NCI-H2081 treated with DMSO at 0.1 percent for 48 hours (cell line): ENCODE measurements at places on chromosomes 5 and 9.

- no peak for DNase-seq
These were observed 115.4 kb downstream of the HSD17B3 start for GRCh38 chr9:96186591-96187011.

GRCh38 chr5:152116934-152117333, 192.3 kb upstream of the GLRA1 start:
- DNase-seq: no peak

DNA sequence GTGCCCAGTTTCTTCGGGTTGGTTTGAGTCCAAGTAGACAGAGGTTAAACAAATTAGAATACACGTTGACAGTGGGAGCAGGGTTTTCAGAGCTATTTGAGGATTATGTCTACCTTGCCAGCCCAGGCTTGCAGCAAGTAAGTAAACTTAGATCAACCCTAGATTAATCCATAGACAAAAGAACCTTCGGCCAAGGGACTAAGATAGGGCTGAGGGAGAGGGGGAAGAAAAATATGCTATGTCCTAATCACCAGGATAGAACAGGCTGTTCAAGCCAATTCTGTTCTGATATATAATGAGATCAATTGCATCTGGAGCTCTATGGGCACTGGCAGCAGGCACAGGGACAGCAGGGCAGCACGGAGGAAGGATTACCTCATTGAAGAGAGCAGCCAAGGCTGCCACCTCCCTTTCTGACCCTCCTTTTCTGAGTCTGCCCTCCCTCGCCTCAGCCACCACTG, 377.7 kb downstream of the PIK3R1 start:
- no peak for DNase-seq

DNA sequence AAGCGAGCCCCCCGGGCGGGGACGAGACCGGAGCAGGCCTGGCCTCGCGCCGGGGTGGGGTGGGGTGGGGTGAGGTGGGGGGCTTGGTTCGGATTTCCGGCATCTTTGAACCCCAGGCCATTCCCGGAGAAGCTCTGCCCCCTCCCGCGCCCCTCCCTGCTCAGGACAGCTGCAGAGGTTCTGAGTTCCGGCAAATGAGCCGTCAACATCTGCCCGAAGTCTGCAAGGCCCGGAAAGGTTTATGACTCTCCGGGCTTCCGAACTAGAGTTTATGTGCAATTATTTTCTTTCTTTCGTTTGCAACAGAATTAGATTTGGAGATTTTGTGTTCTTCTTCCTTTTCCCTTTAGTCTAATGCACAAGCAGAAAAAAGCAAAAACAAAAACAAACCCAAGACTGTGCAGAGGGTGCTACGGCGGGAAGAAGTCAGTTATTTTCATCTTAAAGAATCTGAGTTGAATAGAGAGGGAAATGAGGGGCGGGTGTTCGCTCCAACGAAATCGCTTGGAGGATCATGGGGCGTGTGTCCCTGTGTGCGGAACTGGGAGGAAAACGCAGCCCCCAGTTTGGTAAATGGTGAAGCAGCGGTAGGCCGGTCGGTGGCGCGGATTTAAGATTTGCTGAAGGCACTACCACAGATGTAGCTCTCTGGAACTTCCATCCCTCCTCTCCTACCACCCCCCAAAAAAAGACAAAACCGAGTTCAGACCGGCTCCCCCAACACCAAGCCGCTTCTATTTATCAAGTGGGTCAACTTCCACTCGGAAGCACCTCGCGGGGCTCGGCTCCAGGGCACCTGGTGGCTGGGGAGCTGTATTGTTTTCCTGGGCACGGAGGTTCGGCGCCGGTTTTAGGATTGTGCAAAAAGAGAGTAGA, 4.8 kb downstream of the LHX2 start:
- DNase-seq: no peak

DNA sequence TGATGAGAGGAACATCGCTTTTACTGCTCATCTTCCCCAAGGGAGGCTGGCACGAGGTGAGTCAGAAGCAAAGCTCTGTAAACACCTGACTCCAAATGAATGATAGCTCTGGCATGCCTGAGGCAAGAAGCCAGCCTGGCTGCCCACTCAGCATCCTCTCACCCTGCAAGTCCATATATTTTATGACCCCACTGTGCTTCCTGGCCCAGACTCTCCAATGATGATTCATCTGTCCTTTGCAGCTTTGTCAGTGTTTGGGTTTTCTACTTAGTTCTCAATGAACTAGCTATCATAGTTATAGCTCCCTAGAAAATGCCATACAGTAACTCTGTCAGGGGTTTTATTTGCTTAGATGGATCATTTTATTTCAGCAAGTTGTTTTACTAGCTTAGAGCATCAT, 52.1 kb upstream of the FSTL4 start:
- DNase-seq: no peak

GRCh38 chr9:69377981-69378380, 53.0 kb downstream of the ENTREP1 start:
- no peak for DNase-seq

GRCh38 chr5:43536972-43537371, 19.9 kb downstream of the PAIP1 start:
- DNase-seq: no peak

- DNase-seq: no peak
These were observed 62.0 kb downstream of the RASGRF2 start for GRCh38 chr5:81021951-81022687.

- DNase-seq: no peak
These were observed 8.5 kb upstream of the NEURL1B start for GRCh38 chr5:172632346-172633092.

- DNase-seq: no peak
These were observed 515.6 kb upstream of the ST8SIA4 start for GRCh38 chr5:101418713-101419118.

GRCh38 chr5:539469-540070, 15.3 kb upstream of the SLC9A3 start:
- no peak for DNase-seq

DNA sequence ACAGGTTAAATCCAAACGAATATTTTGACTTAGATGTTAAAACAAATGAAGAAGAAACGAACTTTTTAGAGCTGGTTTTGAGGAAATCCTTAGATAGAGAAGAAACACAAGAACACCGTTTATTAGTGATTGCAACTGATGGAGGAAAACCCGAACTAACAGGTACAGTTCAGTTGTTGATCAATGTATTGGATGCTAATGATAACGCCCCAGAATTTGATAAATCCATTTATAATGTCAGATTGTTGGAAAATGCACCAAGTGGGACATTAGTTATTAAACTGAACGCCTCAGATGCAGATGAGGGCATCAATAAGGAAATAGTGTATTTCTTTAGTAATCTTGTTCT, 842 bp downstream of the PCDHA5 start:
- no peak for DNase-seq

DNA sequence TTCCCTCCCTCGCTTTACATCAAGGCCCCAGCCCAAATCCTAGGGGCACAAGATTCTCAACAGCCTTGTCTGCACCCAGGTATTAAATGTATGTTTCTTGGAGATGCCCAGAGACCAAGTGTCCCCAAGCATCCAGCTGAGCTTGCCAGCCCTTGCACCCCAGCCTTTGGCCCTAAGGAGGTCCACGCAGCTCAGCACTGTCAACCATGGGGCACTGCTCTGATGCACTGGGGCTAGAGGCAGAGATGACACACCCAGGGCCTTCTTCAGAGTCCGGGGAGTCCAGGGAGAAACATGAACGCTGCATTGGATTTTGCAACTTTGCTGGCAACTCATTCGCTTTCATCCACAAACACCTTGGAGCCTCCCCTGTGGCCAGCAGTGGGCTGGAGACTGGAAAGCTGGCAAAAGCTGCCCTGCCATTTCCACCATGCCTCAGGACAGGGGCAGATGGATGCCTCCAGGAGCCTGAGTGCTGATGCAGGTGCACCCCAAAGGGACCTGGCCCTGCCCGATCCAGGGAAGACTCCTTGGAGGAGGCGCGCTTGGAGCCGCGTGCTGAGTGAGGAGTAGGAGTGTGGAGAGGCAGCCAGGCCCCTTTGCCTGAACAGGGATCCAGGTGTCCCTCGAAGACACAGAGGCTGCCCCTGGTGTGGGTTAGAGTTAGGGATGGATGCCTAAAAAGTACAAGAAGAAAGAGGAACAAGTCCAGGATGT, 19.3 kb downstream of the PAEP start:
- no peak for DNase-seq
